ENCODE measurements at places on chromosomes 16 and 17. TPM values are rescaled to one million over a fixed set of nuclear protein-coding genes. Genes with fewer than 3 reads are reported as not detected.

- no peak for DNase-seq
These were observed 3.6 kb downstream of the ZNRF1 start for GRCh38 chr16:75002474-75002873.

- DNase-seq, result no peak
These were observed 32.5 kb upstream of the ARHGAP44 start for GRCh38 chr17:12756786-12757185.

C17orf75 gene
- 10.0 TPM for polyA plus RNA-seq

DNA sequence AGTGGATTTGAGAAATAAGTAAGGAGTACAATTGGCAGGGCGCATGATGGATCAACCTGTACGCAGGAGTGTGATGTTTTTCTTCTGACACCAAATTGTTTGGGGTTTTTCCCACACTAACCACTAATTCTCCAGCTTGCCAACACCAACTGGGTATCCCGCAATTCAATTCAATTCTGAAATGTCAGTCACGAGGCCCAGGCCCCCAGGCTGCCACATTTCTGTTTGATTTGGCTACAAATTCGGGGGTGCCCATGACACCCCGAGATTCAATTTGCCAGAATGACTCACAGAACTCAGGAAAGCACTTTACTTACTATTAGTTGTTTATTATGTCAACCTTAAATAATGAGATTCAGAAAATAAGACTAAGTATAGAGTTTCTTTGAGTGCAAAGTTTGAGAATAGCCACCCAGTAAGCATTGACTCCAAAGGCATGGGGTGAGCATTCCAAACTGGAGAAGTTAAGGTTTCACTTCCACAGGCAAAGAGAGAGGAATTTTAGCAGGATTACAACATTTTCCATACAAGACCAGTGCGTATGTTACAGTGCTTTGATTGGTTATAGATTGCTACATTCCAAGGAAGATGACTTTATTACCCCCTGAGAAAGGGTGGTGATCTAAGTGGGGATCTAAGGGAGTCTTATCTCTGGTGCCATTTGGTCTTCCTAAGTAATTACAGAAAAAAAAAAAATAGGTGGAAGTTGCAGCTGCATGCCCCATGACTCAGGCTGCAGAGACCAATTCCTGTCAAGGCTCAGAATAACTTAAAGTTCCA, 11.5 kb downstream of the SLC46A1 start:
- no peak for DNase-seq

DNA sequence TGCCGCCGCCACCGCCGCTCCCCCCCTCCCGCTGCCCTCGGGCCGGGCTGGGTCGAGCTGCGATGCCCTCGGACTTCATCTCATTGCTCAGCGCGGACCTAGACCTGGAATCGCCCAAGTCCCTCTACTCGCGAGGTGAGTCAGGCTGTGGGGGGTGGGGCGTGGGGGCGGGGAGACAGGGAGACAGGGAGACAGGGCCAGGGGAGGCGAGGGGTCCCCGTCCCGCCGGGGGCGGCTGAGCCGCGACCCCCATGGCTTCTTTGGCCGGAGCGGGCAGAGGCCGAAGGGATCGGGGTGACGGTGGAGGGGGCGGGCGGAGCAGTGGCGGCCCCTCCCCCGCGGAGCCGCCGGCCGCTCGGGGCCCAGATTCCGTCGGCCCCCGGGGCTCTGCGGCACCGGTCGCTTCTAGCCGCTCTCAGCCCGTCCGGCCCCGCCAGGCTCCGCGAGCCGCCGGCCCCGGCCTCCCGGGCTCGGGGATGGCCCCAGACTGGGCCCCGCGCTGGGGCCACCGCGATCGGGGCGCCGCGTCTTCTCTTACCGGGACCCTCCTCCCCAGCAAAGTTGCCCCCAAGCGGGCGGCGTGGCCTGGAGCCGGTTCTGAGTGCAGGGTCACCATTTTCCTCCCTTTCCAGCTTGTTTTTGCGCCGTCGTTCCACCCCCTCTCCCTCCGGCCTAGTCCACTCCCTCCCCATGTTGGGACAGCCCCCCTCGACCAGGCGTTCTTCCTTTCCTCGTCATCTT, 644 bp downstream of the NFAT5 start:
- DNase-seq, result peak; percentile 86

Data from sigmoid colon (tissue), 7 donors.